ENCODE measurements at places on chromosomes 11 and 22.

DNA sequence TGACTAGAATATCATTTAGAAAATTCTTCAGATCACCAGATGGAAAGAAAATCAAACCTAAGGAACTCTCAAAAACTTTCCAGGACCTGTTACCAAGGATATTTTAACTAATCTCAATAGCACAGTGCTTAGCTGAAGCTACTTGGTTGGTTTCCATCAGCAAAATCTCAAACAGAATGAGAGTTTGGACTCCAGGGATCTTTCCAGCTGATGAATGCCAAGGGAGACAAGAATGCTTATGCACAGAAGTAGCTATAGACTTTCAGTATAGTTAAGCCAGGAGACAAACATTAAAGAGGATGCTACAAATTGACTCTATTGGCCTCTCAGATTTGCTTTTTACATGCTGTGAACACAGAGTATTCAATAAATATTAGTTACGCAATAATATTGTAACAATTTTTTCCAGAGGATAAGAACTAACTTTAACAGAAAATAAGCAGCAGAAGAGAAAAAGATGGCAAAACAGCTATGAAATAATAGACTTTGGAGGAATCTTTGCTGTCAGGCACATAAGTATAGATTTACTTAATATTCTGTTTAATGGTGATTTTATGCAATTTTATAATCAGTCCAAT is 331.4 kb downstream of the DLG2 start:
- no peak for DNase-seq

GRCh38 chr11:70732881-70733196 is 334.5 kb downstream of the CTTN start:
- no peak for DNase-seq

DNA sequence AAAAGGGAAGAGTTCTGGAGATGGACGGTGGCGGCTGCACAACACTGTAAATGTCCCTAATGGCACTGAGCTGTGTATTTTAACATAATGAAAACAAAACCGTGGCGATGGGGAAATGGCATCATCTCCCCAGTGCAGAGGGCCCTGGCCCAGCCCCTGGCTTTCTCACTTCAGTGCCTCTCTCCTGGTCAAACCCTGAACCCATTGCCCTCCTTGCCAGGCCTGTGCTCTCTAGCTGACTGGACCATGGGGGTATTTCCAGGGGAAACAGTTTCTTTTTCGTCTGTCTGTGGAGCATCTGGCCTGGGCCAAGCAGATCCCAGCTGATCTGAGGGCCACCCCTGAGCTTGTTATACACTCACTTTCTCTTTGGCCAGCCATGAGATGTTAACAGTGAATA is 17.4 kb upstream of the NAP1L4 start:
- no peak for DNase-seq

DNA sequence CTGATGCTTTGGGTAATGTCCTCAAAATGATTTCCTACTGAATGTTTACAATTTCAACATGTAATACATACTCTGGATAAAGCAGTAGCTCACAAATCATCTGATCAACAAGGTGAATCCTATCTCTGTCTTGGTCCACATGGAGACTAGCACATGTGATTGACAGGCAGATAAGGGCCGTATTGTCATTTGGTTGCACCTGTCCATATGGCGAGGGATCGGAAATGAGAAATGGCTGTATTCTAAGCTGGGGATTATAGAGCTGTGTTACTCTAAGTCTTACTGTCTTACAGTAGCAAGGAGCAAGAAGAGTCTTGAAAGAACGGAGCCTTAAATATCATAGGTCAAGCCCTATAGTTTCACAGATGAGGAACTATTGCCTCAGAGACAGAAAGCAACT is 55.7 kb downstream of the APIP start:
- no peak for DNase-seq

DNA sequence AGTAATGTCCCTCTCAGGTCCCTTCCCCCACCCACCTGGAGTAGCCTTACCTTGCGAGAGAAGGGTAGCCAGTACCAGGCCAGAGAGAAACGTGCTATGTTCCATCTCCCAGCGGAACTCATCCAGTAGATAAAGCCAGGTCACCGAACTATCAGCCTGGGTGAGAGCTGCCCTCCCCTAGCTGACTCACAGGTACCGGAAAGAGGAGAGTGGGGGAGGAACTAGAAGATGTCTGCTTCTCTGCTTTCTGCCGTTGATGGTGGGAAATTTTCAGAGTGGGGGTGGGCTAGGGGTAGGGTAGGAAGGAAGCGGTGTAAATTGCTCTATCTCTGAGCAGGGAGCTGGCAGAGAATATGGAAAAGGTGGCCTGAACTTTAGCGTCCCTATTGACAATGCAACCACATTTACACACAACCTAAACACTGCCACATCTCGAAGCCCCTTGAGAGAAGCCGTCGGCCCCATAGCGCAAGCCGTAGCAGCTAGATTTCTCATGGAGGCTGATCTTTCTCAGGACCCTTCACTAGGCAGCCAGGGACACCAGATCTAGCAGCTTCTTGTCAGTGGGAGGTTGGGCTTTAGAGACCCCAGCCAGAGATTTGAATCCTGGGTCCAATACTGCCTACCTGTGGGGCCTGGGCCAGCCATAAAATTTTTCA is at the start of gene CD3D:
TSS of gene CD3D (minus strand) at position 203 of the 659 bp plus-strand sequence. CDS start at position 105, 98 bp downstream.
- no peak for DNase-seq

GRCh38 chr11:69834811-69835800 is 15.9 kb upstream of the FGF3 start:
- no peak for DNase-seq

- DNase-seq, result peak; percentile 40
Measured at GRCh38 chr11:18802381-18803257, 11.0 kb upstream of the PTPN5 start.

- no peak for DNase-seq
Measured at GRCh38 chr11:63769714-63770455, 1.3 kb upstream of the ZFTA start.

DNA sequence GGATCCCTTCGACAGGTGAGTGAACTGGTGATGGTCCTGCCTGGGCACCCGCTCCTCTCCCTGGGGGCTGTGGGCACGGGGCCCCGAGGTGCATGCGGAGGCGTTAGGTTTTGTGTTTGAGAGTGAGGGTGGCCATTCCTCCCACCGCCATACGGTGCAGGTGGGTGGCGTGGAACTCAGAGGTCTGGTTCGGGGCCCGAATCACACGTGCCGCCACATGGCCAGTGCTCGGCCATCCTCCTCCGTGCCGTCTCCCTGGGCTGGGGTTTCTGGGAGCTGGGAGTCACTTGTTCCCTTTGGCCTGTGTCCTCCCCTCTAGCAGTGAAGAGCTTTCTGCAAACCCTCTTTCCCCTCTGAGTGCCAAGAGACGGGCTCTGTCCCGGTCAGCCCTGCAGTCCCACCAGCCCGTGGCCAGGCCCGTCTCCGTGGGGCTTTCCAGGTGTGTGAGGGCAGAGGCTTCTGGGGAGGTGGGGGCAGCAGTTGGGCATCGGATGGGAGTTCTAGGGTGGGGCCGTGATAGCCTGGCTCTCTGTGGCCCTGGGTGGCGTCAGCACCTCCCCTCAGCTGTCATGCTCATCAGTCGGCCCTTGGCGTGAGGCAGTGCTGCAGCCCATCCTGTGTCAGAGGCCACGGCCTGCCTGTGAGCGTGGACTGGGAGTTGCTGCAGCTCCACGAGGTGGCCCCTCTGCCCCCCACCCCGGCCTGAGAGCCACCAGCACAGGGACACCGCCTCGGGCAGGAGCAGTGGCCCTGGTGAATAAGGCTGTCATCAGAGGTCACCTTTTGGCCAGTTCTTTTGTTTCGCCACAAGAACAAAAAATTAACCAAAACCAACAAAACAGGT is 10.2 kb downstream of the IRF7 start:
- DNase-seq, result no peak

- DNase-seq, result no peak
Measured at GRCh38 chr11:11444804-11445131, 91.7 kb upstream of the CSNK2A3 start.

DNA sequence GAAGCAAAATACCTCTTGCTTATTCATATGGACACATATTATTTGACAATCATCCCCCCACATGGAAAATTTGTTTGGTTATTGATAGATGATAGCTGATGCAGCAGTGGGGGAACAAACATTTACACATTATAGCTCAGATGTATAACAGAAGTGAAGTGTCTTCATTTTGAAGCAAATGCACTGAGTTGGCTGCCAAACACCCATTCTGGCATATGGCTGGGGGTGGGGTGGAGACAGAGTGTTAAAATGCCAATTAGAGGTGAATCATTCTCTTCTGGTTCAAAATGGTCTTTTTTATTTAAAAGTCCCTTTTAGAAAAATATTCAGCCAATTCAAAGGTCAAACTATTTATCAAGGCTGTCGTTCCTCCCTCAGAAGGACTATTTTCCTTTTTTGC is 157.3 kb upstream of the TRPC6 start:
- no peak for DNase-seq

GRCh38 chr11:3796002-3796311 is 1.4 kb downstream of the NUP98 start:
- DNase-seq, result no peak

- peak; percentile 69 for DNase-seq
Measured at GRCh38 chr22:31345331-31346254, 553 bp downstream of the PATZ1 start.

DNA sequence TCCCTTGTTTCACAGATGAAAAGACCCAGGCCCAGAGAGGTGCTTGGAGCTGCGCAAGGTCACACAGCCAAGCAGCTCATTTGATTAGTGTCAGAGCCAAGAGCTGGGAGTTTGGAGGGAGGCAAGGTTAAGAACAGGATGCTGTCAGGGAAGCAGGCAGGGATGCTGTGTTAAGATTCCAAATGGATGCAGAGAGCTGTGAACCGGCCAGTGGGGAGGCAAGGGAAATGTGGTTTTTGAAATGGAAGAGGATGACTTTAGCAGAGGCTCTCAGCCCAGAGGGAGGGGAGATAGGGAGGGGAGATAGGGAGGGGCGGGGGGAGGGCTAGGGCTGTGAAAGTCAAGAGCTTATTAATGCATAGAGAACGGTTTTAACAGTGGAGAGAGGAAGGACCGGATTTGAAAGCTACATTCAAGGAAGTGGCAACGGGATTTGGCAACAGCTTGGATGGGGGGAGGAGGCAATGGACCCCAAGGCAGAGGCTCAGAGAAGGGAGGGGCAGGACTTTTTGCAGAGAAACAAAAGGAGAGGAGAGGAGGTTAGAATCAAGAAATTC is 13.0 kb downstream of the RTN4RL2 start:
- no peak for DNase-seq

- DNase-seq, result no peak
Measured at GRCh38 chr22:43507235-43507634, 95.4 kb downstream of the MPPED1 start.

GRCh38 chr22:36608987-36609386 is 80.0 kb upstream of the EIF3D start:
- no peak for DNase-seq

DNA sequence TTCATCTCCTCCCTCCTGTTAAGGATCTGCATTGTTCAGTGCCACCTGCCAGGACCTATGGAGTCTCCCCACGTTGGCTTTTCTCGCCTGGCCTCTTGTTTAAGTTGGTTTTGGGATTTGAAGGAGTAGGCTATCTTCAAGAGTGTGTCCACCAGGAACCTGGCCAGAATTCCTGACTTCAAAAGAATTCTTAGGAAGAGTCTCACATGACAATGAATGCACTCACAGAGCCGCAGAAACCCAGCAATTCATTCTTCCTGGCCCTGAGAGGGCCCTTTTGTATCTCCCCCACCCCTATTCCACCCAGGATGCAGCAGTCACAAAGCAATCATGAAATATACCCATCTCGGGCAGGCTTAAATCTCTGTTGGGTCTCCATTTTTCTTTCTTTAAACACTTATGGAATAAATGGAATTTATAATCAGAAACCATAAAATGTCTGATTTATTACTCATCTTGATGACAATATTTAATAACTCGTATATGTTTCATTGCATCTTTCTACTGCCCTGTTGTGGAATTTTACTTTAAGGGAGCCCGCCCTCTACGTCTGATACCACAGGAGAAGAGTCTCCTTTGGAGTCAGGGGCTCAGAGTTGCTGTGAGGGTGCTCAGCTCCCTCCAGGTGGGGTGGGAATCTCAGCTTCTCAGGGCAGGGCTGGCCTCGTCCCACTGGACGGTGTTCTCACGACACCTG is 507.0 kb downstream of the NTM start:
- no peak for DNase-seq
